NCI-H524 treated with DMSO at 0.1 percent for 48 hours (cell line): ENCODE measurements at places on chromosomes 7 and 10.

GRCh38 chr10:555682-556350 is 133.7 kb downstream of the DIP2C start:
- DNase-seq: no peak

- DNase-seq: no peak
Measured at GRCh38 chr7:50369143-50370026, 64.9 kb downstream of the IKZF1 start.

- DNase-seq: no peak
Measured at GRCh38 chr7:159197066-159197975, 52.7 kb upstream of the VIPR2 start.

- DNase-seq: no peak
Measured at GRCh38 chr7:867001-867405, 9.4 kb upstream of the GET4 start.

DNA sequence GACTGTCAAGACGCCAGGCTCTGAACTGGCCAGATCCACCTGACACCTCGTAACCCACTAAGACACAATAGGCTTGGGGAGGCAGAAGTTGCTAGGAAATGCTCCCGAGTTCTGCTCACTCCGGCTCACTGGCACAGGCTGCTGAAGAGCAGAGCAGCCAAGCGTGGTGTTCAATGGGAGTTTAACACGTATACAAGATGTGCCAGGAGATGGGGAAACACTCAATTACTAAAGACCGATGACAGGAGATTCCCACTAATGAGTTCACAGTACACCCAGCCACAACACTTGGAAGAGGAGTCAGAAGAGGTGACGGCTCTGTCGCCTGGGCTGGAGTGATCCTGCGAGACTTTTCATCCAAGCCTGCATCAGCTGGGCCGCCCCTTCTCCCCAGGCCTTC is 303.4 kb downstream of the GFRA1 start:
- no peak for DNase-seq

DNA sequence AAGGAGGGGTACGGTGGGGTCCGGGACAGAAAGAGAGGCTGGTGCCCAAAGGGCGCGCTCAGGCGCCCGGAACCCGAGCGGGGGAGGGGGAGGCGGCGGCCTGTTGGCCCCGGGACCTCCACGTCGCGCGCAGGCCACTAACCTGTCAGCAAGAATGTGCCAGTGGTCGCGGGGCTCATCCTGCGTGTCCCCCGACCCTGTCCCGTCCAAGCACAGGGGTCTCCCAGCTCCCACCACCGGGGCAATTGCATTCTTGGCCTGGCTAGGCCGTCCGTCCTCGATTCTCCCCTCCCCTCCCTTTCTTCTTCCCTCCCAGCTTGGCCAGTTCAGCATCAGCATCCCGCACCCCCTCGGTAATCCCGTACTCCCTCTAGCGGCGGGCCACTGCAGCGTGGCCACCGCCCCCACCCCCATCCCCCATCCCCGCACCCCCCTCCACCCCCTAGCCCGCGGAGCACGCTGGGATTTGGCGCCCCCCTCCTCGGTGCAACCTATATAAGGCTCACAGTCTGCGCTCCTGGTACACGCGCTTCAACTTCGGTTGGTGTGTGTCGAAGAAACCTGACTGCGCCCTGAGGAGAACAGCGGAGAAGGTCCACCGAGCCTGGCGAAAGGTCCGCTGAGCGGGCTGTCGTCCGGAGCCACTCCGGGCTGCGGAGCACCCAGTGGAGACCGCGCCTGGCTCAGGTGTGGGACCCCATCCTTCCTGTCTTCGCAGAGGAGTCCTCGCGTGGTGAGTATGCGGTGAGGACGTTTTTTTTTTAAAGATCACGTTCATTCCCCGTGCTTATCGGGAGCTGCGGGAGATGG is at the start of gene SGCE:
Gene SGCE (minus strand): TSS at position 286 of the 810 bp plus-strand sequence. CDS start 35 bp downstream, at position 251.
- DNase-seq: peak; percentile 66

DNA sequence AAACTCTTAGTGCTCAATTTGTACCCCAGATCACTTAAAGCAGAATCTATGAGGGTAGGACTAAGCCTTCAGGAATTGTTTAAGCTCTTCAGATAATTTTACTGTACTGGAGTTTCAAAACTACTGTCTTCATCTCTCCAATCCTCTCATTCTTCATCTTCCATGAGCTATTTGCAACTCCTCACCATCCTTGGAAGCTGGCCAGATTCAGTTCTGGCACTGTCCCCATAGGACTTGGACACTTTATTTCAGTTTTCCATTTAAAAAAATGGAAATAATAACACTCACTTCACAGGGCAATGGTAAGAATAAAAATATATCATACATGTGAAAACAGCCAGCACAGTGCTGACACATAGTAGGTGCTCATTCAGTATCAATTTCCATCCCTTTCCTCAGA is 74.6 kb downstream of the PPP1R17 start:
- DNase-seq: no peak

DNA sequence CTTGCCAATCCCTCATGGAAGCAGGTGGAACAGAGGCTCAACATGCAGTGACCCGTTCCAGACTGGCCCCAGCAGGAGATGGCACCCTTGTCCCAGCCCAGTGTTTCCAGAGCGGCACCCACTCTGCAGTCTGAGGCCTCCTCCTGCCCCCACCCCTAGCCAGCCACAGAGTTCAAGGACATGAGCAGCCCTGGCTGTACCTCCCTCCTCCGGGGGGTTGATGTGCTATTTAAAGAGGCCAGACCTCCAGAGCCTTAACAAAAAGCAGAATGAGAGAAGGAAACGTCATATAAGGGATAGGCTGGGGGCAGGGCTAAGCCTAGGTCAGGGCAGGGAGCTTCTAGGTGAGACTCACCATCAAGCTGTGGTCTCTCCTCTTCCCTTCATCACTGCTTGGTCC is 115.7 kb upstream of the NANOS1 start:
- DNase-seq: no peak

GRCh38 chr10:128095027-128095752 is 31.0 kb downstream of the MKI67 start:
- no peak for DNase-seq

DNA sequence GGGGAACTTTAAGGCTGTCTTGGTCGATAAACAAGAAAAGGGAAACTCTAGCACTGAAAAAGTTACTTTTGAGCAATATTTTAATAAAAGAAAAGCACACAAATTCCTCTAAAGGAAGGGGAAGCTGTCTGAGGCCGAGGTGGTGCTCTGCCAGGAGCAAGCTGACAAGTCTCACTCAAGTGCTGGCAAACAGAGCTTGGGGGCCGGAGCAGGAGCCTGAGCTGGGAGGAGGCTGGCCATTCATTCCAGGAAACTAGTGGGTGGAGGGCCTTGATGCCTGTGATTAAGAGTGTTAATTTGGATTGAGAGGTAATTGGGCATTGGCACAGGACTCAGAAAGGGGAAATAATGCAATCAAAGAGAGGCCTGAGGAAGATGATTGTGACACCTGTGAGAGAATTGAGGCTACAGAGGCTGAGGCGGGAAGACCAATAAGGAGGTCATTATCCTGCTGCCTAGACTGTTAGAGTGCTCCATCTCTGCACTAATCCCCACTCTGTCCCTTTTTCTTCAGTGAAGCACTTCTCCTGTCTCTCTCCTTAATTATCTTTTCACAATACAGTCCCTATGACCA is 154.9 kb upstream of the COL1A2 start:
- DNase-seq: no peak

GRCh38 chr7:127912901-127913300 is 118.3 kb downstream of the LRRC4 start:
- DNase-seq: no peak

GRCh38 chr7:38753347-38753746 is 122.2 kb upstream of the AMPH start:
- no peak for DNase-seq

GRCh38 chr10:101828766-101829551 is 10.7 kb upstream of the OGA start:
- DNase-seq: no peak

DNA sequence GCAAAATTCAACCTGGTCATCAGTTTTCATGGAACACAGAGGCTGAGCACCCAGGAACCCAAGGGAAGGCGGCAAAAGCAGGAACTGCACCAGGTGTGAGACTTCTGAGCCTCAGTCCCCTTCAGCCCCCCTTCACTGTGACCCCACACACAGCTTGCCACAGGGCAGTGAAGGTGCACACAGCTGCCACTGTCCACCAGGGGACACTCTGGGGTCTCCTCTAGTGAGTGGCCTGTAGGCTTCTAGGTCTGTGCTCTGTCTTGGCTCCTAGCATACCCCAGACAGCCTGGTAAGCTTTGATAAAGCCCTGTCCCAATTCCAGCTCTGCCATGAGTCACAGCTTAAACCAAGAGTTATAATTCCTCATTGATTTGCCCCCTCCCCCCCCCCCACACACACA is 12.1 kb downstream of the KCNH2 start:
- no peak for DNase-seq

- no peak for DNase-seq
Measured at GRCh38 chr10:82245157-82245556, 370.2 kb downstream of the NRG3 start.

GRCh38 chr7:129865093-129865924 is 87.5 kb downstream of the UBE2H start:
- no peak for DNase-seq

- no peak for DNase-seq
Measured at GRCh38 chr10:123559823-123560092, 106.4 kb upstream of the GPR26 start.

GRCh38 chr10:5390607-5391205 is 13.9 kb downstream of the TUBAL3 start:
- no peak for DNase-seq

DNA sequence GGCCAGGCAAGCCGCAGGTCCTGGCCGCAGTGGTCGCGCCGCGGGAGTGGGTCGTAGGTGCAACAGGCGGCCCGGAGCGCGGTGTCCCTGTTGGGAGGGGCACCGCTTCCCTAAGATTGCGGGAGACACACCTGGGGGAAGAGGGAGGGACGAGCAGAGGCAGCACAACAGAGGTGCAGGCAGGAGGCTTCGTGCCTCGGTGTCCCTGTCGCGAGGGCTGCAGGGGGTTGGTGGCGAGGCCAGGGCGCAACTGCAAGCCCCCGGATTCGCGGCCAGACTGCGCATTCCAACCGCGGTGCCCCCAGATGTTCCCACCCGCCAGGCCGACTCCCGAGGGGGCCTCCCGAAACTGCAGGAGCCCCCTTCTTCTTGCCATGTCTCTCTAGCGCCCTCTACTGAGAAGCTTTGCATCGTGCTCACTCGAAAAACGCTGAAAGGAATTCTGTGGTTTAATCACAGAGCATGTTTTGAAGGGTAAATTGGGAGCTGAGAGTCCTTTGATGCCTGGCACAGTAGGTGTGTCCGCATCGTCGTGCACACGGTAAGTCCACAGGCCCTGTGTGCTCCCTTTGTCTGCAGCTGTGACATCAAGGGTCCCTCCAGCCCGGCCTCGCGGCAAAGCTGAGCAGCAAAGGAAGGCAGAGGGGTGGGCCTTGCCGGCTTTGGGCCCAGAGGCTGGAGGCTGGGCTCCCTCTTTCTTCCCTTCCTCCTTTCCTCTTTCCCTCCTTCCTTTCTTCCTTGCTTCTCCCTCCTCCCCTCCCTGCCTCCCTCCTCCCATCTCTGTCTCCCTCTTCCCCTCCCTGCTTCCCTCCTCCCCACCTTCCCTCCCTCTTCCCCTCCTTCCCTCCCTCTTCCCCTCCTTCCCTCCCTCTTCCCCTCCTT is 6.2 kb upstream of the MBL2 start:
- no peak for DNase-seq

DNA sequence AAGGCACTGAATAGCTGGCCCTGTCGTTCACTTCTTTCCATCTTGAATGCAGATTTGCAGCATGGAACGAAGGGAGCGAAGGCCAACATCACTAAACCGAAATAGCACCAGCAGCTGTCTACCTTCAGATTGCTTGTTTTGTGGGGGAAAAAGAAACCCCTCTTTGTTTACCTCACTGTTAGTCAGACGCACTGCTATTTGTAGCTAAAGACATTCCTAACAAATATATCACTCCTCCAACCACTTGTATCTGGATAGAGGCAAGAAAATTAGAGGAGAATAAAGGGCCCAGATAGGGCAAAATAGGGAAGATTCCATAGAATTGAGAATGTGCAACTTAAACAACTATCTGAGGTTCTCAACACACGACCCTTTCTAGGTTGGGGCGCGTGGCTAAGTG is 26.5 kb downstream of the ANK3 start:
- no peak for DNase-seq

GRCh38 chr10:48996329-48996728 is 56.7 kb upstream of the LRRC18 start:
- no peak for DNase-seq

DNA sequence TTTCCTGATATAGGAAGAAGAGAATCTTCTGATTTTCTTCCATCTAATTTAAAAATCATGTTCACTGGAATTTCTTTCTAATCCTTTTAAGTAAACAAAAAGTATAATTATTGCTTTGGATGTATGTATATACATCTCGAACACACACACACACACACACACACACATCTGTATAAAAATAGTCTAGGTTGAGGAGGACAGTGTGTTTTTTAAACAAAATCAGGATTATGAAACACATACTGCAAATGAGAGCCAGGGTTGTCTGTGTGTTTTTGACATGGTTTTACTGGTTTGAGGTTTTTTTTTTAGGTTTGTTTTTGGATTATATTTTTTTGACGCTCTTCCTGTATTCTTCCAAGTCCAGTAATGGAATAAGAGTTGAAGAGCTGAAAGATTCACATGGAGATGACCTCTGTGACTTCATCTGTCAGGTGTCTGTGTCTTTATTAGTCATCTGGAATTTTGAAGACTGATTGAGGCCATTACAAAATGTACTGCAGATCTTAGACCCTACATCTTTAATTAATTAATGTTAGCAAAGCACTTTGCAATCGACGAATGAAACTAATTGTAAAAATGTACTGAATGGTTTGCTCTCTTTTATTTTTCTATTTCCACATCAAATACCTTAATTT is 237.1 kb downstream of the SUGCT start:
- no peak for DNase-seq

- no peak for DNase-seq
Measured at GRCh38 chr7:100867776-100868485, 744 bp downstream of the TRIP6 start.

DNA sequence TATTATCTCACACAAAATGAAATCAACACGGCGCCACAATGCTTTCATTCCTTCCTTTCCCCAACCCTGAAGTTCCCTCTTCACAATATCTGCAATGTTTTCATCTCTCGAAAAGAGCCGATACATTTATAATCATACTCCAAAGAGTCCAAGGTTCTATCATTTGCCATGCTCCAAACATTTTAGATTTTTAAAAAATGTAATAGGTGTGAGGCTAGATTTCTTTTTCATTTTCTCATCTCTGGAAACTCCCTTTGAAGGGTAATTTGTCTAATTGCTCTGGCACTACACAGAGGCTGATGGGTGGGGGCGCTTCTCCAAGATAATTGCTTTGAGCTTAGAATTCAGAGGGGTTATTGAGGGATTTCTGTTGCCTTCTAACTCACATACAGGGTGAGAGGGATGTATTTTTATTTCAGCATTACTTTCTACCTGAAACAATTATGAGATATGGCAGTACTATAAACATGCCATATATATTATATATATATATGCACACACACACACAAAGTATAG is 4.9 kb downstream of the DLX5 start:
- DNase-seq: no peak
